ENCODE measurements at places on chromosomes 13 and 19.

GRCh38 chr13:39364947-39365468 lies 238.0 kb downstream of the LHFPL6 start:
- DNase-seq, result peak; percentile 37

- peak; percentile 87 for DNase-seq
Measured at GRCh38 chr19:3969435-3970312, 1.2 kb downstream of the DAPK3 start.

- no peak for DNase-seq
Measured at GRCh38 chr13:30042891-30043630, 192.6 kb upstream of the UBL3 start.

DNA sequence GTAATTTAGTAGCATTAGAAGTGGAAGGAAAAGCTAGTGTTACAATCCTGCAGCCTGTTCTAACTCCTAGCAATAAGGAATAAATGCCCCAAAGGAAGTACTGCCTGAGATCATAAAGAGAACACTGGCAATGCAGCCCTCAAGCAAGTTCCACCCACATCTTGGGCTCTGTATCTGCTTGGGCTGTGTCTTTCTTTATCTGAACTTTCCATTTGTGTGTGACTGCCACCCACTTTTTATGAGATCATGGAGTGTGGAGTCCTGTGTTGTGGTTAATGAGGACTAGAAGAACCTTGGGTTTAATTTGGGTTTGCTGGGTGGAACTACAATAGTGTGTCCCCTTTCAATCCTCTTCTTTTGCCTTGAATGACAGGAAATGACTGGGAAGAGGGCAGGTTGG lies 38.2 kb downstream of the RFXAP start:
- no peak for DNase-seq

DNA sequence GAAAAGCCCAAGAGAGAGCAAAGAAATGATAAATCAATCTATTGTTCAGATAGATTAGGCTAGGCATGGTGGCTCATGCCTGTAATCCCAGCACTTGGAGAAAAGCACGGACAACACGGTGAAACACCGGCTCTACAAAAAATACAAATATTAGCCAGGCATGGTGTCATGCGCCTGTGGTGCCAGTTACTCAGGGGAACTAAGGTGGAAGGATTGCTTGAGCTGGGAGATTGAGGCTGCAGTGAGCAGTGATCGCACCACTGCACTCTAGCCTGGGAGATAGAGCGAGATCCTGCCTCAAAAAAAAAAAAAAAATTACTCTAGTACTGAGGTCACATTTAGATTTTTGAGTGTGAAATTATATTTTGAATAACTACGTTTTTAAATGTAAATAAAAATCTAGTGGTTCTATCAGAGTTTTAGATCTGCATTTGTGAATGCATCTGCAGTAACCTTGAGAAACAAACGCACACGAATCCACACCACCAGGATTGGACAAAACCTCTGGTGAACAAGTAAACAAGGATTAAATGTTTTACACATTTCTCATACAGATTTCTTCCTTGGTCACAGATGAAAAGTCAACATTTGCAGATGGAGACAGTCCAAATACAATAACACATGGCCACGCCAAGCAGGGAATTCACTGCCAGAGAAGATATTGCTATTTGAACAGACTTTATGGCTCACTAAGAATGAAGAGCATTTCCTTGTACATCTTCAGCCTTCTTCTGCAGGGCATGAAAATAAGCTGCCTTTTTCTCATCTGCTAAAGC lies 917.6 kb downstream of the PCDH9 start:
- peak; percentile 11 for DNase-seq

- DNase-seq, result no peak
Measured at GRCh38 chr13:102940143-102940542, 94.3 kb downstream of the ERCC5 start.

DNA sequence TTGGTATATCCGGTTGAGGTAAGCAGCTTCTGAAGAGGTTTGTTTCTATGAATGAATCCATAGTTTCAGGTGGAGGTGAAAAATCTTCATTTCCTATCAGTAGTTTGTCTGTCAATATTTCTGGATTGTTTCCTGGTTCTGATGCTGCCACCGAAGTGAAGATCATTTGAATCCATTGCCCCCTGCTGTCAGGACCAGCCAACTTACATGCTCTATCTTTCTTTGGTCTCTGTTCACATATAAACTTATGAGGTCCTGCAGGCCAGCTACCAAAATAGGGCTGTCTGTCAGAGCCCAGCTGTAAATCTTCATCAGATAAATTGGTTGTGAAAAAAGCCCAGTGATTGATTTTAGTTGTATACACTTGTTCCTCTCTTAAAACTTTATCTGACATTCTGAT lies 15.2 kb upstream of the N4BP2L1 start:
- DNase-seq, result peak; percentile 33

DNA sequence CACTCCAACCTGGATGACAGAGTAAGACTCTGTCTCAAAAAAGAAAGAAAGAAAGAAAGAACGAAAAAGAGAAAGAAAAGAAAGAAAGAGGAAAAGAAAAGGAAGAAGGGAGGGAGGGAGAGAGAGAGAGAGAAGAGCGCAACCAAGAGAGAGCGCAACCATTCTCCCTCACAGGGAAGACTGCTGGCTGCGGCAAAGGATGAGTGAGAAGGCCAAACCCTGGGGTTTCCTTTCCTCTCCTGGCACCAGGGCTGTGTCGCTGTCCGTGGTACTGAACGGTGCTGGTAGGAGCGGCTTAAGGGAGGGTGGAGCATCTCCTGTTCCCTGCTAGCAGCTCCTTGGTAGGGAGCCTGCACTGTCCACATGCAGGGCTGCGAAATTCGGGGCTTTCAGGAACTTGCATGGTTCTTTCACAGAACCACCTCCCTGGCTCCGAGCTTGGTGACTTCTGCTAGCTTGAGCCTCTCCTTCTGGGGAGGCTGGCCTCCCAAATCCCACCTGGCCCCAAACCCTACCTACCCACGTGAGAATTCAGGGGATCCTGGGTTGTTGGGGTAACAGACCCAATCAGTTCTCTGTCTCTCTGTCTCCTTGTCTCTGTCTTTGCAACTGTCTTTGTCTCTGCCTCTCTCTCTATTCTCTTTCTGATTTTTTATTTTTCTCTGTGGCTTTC lies 51.1 kb upstream of the ZNRF4 start:
- DNase-seq, result peak; percentile 83

- DNase-seq, result peak; percentile 82
Measured at GRCh38 chr19:48469289-48469881, at the start of gene CYTH2. Gene CYTH2 (plus strand): TSS chr19:48469369. CDS start chr19:48469508, 139 bp downstream.

DNA sequence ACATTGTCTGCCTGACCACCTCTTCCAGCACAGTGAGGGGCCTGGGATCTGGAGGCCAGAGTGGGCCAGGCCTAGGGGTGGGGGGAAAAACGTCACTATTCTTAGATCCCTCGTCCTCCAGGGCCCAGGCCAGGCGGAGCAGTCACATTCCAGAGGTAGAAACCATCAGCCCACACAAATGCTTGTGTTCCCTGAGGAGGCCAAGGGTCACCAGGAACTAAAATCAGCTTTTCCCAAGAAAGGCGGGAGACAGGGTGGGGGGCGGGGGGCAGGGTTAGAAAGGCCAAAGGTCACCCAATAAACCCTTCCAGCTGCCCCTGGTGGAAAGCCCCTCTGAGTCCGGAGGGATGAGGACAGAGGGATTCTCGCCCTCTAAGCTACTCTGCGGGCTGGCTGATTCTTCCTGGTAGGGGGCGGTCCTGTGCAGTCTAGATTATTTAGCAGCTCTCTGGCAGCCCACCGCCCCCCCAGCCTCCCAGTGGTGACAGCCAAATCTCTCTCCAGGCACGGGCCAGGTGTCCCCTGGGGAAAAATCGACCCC lies 23.5 kb upstream of the CCL25 start:
- no peak for DNase-seq

DNA sequence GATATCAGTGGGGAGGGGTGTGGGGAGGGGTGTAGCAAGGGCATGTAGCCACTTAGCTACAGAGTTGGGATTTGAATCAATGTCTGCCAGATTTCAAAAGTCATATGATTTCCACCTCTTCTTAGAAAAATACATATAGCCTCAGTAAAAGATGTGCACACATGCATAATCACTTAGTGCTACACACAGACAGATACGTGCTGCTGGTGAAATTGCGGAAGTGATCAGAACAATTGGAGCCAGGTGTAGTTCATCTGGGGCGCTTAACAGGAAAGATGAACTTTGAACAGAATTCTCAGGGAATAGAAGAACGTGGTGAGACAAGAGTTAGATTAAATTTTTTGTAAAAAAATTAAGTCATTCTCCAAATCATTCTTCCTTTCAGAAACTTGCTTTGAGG lies 333.1 kb downstream of the KCNRG start:
- no peak for DNase-seq

DNA sequence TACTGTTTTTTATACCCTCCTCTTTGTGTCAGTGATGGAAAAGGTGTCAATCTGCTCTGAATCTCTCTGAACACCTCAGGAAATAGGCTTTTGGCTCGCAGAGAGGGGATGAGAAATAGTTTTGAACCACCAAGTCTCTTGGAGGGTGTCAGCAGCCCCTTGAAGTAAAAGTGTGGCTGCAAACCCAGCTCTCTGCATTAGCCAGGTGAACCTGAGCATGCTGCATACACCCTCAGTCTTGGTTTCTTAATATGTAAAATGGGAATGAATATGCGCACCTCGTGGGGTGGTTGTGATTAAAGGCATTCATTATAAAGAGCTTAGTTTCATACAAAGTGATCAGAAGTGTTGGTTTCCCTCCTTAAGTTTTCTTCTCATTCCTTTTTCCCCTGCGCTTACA lies 1.4 kb upstream of the DHRS12 start:
- DNase-seq, result no peak

GRCh38 chr19:21322528-21322927 lies 6.7 kb downstream of the ZNF708 start:
- DNase-seq, result no peak

DNA sequence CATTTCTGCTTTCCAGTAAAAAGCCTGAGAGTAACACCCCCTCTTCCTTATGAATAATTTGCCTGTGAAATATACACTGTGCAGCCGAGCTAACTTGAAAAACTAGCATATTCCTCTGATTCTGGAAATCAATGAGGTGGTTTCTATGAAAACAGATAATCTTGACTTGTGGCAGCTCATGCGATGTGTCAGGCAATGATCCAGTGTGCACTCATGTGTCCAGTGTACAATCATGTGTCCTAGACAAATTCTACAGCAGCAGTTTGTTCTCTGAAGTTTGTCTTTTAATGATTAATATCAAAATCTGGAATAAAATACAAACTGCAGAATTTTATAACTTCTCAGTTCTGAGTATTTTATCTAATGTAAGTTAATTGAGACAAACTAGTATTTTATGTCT lies 2213.9 kb upstream of the PCDH20 start:
- no peak for DNase-seq

DNA sequence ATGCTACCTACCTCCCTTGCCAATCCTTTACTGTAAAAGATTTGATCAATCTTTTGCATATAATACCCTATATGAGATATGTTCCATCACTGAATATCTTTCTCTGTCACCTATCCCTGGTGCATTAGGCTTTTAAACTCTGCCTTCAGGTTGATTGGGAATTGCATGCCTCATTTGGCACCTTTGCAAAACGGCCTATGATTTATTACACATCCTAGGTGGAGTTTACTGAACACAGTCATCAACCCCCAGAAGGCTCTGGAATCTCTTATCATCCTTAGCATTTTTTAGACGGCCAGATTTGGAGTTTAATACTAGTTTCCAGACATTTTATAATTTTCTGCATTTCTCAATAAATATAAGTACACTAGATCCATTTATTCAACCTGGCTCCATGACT lies 448.4 kb upstream of the SLC10A2 start:
- no peak for DNase-seq

DNA sequence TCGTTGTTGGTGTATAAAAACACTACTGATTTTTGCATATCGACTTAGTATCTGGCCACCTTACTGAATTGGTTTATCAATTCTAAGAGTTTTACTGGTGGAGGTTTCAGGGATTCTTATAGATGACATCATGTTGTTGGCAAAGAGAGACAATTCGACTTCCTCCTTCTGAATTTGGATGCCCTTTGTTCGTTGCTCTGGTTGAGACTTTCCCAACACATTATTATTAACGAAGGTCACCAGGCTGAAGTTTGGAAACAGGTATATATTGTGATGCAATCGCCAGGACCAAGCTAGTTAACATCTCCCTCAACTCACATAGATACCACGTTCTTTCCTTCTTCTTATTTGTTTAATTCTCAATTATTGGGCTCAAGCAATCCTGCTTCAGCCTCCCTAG lies 2.1 kb upstream of the ZSCAN5B start:
- no peak for DNase-seq

- no peak for DNase-seq
Measured at GRCh38 chr19:9054765-9055164, 32.1 kb upstream of the OR1M1 start.

- DNase-seq, result peak; percentile 29
Measured at GRCh38 chr13:43389573-43389972, 366.2 kb downstream of the DNAJC15 start.

GRCh38 chr19:55297267-55297666 lies 13.5 kb downstream of the BRSK1 start:
- DNase-seq, result no peak

DNA sequence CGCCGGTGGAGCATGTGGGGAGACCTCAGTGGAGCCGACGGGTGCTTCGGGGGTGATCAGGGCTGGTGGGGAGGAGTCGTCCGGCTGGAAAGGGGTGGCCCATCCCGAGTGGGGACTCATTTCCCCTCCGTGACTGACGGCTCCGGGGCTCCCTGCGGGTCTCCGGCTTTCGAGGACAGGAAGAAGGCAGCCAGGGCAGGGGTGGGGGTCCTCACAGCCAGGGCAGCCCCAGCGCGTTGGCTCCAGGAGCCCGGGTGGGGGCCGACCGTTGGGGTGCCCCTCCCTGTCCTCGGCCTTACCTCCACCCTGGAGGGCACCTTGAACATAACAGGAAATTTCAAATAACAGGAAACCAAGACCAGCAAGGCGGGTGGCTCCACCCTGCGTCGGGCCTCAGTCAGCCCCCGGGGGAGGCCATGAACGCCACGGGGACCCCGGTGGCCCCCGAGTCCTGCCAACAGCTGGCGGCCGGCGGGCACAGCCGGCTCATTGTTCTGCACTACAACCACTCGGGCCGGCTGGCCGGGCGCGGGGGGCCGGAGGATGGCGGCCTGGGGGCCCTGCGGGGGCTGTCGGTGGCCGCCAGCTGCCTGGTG lies at the start of gene S1PR4:
TSS of gene S1PR4 (plus strand) at position 393 of the 596 bp plus-strand sequence. CDS start at position 417, 24 bp downstream.
- no peak for DNase-seq

- peak; percentile 90 for DNase-seq
Measured at GRCh38 chr19:12669270-12670158, 2.9 kb downstream of the WDR83 start.

DNA sequence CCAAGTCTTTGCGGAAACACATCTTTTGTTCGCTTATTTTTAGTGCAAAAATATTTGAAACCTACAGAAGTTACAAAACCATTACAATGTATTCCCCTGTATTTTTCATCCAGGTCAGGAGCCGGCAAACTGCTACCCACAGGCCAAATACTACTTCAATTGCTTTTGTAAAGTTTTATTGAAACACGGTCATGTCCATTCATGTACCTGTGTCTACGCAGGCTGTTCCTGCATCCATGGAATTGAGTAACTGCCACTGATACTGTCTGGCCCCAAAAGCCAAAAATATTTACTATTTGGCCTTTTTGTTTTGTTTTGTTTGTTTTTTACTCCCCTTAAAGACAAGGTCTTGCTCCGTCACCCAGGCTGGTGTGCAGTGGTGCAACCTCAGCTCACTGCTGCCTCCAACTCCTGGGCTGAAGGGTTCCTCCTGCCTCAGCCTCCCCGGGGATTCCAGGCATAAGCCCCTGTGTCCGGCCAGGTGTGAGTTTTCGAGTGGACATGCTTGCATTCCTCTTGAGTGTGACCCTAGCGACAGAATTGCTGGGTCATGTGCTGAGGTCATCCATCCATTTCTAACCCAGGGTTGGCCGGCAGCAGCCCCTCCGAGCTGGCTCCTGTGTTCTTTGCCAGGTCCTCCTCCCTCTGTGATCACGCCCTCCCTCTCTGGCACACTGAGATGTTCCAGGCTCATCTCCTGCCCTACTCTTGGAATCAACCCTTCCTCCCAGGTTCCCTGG lies 10.9 kb upstream of the S1PR4 start:
- no peak for DNase-seq

GRCh38 chr13:33252135-33252534 lies 33.4 kb downstream of the STARD13 start:
- no peak for DNase-seq
